ENCODE measurements at places on chromosomes 1 and 21.

- no peak for DNase-seq
Measured at GRCh38 chr1:226977643-226978431, 37.7 kb downstream of the COQ8A start.

DNA sequence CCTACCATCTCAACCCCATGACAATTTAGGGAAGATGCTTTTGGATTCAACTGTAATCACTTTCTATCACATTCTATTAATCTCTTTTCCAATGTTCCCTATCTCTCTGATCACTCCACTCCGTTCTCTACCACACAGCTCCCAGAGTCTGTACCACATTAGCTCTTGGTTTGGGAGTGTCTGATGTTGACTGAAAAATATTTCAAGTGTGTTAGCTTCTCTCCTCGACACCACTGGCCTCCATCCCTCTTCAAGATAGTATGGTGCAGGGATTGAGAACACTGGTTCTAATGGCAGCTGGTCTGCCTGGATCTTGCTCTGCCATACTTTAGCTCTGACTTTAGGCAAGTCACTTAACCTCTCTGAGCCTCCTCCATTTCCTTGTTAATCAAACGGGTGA is 39.9 kb downstream of the ATP1A1 start:
- no peak for DNase-seq

- DNase-seq = no peak
Measured at GRCh38 chr1:44321466-44321865, 33.6 kb downstream of the ERI3 start.

DNA sequence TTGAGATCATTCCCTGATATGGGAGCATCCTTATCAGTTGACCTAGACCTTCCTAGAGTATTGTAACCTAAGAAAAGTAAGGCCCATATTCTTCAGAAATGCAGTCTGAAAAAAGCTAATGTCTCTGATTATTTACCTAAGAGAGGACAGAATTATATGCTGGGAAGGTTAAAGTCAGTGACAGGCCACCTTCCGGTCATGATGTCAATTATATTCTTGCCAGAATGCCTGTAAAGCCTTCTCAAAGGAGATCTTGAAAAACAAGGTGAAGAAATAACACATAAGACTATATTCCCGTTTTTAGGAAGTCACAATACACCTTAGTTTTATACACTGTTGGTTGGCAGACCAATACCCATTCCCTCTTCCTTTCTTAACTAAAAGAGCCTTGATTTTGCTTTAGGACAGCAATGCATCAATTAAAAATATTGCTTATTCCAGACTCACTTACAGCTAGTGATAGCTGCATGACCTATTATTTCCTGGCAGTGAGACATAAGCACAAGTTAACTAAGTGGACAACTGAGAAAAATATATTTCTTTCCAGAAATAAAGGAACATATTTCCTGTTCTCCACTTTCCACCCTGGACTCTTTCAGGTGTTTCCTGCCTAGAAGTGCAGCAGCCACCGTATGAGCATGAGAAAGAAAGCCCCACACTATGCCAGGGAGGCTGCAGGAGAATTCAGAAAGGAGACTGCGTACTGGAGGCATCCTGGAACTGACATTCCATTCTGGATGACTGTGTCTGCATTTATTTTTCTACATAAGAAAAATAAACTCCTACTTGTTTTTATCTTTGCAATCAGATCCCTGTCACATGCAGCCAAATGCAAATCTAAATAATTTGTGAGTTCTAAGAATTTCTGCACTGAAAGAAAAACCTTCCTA is 332.9 kb upstream of the PTBP2 start:
- DNase-seq = no peak

GRCh38 chr1:53296117-53296749 is 31.6 kb downstream of the LRP8 start:
- no peak for DNase-seq

DNA sequence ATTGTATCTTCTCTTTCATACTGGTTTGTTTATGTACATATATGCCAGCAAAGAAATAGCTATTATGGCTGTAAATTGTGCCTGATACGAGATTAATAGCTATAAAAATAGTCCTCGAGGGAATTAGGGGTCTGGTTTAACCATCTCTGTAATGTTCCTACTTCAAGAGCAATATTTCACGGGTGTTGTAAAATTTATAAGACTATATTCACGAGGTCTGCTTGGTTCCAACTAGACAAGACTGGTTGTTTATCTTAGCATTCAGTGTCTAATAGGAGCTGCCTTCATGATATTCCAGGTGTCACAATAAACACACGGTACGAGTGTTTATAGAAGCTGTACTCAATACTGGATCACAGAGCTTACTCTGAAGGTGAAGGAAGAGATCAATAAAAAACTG is 389.9 kb downstream of the SIPA1L2 start:
- no peak for DNase-seq

- DNase-seq = no peak
Measured at GRCh38 chr1:36888811-36889477, 145.4 kb downstream of the GRIK3 start.

- DNase-seq = no peak
Measured at GRCh38 chr1:212158912-212159796, 123.6 kb downstream of the DTL start.

GRCh38 chr1:192860478-192861185 is 51.8 kb downstream of the RGS2 start:
- DNase-seq = no peak

DNA sequence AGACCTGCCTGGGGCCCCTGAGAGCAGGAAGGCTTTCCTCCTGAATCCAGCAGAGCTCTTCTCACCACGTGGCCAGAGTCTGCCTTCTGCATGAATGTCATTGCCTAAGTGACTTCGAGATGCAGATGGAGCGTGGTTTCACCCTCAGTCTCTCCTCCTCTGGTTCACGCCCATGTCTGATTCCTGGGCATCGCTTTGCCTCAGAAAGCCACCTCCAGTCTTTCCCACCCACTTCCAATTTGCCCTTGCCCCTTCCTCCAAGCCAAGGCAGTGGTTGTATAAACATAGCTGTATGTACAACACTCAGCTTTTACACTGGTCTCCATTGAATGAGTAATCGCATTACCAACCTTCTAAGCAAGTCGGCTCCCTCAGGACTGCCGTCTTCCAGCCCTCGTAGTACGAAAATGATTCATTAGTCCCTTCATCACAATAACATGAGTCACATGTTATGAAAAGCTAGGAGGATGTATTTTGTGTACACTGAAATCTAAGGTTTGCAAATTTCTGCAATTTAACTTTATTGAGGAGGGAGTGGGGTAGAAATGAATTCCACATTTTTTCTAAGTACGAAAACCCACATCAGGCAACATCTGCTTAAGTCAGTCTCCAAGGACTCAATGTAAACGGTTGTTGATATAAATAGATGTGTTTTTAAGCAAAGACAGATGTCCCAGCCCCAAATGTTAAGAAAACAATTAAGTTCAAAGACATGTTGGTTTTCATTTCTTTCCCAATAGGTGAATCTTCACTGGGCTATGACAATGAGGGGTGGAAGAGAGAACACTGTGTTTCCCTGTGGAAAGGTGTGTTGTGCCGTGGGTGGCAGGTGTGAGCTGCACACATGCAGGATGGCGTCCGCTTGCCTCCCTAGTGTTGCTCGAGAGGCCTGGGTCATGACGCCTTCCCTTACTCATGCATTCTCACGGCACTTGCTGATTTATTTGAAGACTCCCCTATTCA is 32.3 kb upstream of the ETS2 start:
- no peak for DNase-seq
